ENCODE measurements at places on chromosomes 5 and 9.
A peak's percentile ranks its signal among the peaks of the same experiment; 100 is the strongest.

DNA sequence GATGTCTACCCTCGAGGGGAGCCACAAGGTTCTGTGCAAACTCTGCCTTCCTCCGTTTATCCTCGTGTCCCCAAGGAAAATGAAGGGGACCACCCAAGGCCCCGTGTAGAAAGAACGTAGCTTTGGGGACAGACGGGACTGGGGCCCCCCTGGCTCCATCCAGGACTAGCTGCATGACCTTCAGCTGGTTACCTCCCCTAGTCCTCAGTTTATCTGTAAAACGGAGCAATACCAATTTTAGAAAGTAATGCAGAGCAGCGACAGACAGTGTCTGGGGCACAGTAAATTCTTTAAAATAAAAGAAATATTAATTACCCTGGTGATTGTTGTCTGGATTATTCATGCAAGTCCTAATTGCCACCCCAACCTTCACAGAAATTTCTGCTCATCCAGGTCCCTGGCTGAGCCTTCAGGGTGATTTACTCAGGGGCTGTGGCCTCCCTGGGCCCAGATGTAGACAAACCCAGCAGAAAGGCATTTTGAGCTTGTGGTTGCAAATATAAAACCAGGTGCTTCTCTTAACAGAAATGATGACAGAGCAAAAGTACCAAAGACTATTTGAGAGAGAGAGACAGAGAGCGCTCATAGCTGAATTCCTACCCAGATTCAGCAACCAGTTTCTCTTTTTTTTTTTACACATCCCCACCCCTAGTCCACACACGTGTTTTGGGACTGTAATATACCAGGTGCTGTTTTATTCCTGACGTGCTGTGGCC, 155.1 kb upstream of the SMIM23 start:
- DNase-seq = peak; percentile 92

GRCh38 chr5:61767231-61768080, 435.4 kb downstream of the ZSWIM6 start:
- DNase-seq = no peak

GRCh38 chr5:10348258-10348657, 5.2 kb upstream of the MARCHF6 start:
- no peak for DNase-seq

DNA sequence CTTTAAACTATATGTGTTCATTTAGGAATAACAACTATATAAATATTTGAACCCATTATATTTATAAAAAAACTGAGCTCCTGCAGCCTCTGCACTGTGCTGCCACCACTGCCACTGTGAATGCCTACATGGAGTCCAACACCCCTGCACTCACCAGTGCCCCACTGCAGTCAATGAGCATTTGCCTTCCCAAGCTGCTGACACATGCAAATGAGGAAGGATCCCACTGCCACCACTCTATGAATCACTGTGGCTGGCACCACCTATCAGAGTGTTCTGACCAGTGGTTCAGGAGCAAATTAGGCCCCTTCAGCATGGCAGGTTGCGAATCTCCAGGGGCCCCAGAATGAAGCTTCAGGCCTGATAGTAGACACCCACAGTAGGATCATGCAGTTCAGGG, 9.1 kb downstream of the IFNA5 start:
- DNase-seq = no peak

DNA sequence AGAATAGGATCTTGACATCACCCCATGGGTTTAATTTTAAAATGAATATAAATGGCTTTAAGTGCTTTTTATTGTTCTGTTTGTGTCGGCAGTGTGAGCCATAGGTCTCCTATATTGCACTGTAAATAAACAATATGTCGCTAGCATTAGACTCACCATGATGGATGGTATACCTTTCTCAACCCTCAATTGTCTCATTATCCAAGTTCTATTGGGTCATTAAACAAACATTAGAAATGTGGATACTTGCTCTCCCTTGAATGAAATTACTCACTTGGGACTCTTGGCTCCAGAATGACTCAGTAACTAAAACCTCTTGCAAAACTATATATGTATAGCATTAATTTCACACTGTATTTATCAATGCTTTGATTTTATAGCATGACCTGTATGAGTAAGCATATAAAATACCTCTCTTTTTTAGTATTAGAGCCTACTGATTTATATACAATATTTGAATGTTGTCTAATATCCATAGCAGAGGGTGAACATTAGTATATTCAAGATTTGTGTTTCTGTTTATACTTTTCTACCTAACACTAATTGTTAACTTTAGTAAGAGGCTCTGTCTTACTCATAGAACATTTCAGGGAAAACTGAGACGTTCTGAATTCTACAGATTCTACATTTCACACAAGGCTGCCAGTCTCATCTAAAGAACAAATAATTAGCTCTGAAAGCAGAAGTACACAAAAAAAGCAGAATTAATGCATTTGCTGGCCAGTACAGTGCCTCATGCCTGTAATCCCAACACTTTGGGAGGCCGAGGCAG, 303.8 kb upstream of the PRR16 start:
- DNase-seq = no peak

- DNase-seq = no peak
Measured at GRCh38 chr5:1865948-1866347, 16.8 kb downstream of the IRX4 start.

DNA sequence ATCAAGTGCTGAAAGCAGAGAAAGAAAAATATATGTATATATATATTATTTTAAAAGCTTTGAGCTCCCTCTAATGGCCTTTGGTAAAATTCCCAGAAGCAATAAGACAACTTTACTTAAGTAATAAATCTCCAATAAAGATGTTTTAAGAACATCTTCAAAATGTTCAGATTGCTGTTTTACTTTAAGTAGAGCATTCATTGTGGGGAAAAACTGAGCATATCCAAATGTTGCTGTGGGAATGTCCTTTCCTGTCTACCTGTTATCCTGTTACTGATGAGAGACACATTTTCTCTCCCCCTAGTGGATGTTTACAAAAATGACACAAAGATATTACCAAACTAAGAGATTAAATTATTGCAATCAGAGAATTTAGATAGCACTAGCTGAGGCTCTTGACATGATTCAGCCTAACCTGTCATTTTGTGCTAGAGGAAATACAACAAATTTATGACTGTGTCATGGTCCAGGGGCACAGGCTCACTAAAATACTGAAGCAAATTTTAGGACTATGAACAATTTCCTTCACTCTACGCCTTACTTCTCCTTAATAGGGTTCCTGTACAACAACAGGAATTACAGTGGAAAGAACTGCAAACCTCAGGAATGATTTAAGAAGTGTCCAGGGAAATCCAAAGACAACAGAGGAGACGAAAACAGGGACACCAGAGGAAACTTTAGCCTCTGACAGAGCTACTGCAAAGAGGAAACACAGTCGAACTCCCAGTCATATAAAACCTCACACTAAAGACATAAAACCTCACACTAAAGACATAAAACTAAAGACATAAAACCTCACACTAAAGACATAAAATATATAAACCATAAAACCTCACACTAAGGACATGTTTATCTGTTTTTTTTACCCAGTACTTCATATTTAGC, 24.3 kb upstream of the PRRC1 start:
- peak; percentile 57 for DNase-seq

DNA sequence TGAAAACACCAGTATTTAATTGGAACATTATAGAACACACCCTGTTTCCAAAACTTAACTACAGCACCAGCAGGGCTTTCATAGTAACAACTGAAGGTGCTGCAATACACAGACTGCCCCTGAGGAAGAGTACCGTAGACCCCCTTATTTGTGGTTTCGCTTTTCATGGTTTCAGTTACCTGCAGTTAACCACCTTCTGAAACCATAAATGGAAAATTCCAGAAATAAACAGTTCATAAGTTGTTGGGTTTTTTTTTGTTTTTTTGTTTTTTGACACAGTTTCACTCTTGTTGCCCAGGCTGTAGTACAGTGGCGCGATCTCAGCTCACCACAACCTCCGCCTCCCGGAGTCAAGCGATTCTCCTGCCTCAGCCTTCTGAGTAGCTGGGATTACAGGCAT, 9.5 kb upstream of the GLDC start:
- DNase-seq = peak; percentile 86

DNA sequence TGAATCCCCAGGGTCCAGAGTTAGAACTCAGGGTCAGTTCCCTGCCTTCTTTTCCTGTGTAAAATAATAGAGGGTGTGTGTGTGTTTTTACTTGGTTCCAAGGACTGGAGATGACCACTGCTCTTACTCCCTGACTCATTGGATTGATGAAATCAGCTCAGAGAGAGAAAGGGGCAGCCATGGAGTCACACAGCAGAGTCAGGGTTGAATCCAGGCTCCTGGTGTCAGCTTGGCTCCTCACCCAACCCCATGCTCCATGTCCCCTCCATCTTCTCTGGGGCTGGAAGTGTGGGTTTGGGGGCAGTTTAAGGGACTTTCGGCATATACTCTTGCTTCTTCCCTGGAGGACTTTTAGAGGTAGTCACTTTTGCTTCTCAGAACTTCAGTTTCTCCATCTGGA, 21.6 kb downstream of the DAB2IP start:
- no peak for DNase-seq

GRCh38 chr5:63247651-63248050, 669.0 kb downstream of the LRRC70 start:
- DNase-seq = no peak

DNA sequence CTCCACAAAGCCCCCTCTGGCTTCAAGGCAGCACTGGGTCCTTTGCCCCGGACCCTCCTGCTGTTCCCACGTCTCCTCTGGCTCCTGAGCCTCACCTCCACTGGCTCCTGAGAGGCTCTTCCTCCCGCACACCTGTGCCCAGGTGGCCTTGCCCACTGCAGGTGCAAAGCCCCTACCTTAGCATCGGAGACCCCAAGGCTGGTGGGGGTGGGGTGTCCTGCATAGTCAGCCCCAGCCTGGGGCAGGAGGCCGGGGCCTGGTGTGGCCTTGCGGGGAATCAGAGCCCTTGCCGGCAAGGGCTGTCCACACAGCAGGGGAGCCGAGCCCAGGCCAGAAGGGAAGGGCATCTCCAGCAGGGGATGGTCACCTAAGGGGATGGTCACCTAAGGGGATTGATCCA, 41.3 kb upstream of the CEP72 start:
- DNase-seq = no peak

DNA sequence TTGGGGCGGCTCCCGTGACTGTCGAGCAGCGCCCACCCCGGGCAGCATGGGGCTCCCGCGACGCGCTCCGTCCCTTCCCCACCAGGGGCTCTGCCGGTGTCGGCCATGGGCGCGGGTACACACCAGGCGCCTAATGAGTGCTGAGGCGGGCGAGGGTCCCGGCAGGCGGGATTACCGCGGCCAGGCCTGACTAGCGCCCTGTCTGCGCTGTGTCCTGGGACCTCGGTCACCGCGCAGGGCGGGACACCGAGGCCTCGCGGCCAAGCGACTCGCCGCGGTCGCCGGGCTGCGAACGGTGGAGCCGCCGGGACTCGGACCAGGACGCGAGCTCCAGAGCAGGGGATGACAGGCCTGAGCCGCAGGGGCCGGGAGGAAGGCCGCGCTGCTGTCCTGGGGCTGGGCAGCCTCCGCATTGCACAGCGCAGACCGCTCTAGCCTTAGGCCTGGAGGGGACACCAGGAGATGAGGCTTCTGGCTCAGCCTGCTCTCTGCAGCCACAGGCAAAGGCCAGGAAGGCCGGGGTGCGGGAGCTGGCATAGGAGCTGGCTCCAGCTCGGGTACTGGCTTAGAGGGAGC, 14.1 kb downstream of the LCN10 start:
- peak; percentile 16 for DNase-seq

DNA sequence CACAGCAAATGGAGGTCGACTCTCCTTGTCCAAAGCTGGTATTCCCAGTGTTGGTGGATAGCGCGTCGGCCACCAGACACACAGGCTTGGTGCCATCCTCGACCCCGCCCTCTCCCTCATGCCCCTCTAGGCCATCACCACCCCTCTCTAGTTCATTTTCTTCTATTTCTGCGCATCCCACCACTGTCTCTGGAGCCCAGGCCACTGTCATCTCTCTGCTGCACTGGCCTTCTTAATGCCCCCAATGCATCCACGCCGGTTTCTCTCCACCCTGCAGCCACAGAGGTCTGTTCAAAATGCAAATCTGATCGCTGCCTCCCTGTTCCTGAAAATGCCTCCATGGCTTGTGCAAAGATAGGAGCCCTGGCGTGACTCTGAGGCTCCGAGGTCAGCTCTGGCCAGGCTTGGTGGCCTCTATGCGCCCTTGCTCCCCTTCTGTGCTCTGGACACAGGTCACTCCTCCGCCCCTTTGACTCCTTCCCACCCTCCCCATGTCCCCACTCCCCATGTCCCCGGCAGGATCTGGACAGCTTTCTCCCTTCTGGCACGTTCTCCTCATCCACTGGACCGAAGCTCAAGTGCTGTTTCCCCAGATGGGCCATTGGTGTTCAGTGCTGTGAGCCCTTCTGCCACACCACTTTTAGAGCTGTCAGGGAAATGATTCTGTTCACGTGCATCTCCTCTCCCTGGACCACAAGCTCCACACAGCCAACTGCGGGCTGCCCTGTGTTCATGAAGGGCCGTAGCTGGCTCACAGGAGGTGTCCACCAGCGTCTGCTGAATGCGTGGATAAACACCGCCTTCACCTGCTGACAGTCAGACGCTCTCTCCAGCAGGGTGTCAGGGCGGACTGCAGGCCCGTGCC, 59.5 kb upstream of the RNF130 start:
- no peak for DNase-seq

DNA sequence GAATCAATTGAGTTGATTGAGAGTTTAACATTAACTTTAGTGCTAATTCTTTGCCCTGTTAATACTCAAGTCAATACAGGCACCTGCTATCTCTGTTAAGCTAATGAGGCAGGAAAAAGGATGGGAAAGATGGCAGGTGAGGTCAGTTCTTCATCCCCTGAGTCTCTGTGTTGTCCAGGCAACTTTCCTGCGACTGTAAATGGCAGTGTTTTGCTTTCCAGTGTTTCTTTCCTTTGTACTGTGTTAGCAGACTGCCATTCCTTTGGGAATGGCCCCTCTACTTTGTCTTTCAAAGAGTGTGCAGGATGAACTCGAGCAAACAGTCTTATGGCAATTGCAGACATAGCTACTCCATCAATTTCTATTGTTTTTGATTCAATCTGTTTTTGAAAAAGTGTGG, 202.2 kb upstream of the VLDLR start:
- DNase-seq = no peak

DNA sequence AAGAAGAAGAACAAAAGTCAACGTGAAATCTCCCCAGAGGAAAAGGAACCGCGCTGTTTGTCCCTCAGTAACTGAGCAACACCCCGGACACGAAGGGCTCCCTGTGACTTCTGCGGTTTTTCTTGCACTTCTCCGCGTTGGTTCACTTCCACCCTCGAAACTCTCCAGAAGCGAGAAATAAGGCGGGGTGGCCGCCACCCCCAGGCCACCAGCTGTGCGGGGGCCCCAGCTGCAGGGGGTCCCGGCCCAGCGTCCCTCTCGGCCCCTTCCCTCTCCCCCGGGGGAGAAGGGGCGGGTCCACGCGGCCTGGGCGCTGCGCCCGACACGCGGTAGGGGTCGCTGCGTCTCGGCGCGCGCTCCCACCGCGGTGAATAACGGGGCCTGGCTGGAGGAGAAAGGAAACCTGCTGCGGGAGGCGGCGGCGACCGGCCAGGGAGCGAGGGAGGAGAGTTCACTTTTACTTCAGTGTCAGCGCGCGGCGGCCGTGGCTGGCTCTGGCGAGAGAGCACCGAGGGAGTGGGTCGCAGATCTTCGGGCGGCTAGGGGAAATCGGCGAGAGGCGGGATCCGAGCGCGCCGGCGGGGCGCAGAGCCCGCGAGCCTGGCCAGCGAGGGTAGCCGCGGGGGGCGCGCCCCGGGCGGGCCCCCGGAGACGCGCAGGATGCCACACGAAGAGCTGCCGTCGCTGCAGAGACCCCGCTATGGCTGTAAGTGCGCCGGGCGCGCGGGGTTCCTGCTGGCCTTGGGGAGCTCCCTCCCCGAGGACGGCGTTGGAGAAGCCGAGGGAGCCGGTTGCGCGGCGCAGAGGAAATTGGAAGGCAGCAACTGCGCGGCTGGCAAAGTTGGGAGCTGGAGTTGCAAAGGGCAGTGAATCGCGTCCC, at the start of gene IQGAP2:
IQGAP2 (plus strand) TSS at position 400 of the 880 bp plus-strand sequence; CDS start at position 661, 261 bp downstream.
- peak; percentile 88 for DNase-seq

- no peak for DNase-seq
Measured at GRCh38 chr5:177507165-177507564, 2.5 kb downstream of the DOK3 start.
